ENCODE measurements at places on chromosomes 4 and X.
A peak's percentile ranks its signal among the peaks of the same experiment; 100 is the strongest.

- ATAC-seq: no peak
These were observed 1.8 kb downstream of the CCDC22 start for GRCh38 chrX:49237060-49237459.

DNA sequence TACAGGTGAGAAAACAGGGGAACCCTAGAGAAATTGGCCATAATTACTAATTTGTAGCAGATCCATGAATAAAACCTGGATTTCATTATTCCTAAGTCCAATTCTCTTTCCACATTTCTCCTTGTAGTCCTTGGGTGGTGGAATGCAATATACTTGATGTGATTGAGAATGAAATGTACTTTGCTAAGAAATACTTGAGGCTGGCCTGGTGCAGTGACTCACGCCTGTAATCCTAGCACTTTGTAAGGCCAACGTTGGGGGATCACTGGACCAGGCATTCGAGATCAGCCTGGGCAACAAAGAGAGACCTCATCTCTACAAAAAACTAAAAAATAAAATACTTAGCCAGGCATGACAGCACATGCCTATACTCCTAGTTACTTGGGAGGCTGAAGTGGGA is 15.9 kb downstream of the TMEM184C start:
- ATAC-seq: no peak

- ATAC-seq: no peak
These were observed 644.2 kb downstream of the FSTL5 start for GRCh38 chr4:161519611-161520010.

DNA sequence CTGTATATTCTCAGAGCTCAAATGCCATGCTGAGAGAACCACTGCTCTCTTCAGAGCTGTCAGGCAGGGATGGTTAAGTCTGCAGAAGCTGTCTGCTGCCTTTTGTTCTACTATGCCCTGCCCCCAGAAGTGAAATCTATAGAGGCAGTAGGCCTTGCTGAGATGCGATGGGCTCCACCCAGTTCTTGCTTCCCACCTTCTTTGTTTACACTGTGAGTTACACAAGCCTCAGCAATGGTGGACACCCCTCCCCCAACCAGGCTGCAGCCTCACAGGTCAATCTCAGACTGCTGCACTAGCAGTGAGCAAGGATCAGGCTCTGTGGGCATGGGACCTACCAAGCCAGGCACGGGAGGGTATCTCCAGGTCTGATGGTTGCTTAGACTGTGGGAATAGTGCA is 271.6 kb downstream of the CENPC start:
- ATAC-seq: no peak

GRCh38 chr4:309807-310206 is 4.5 kb upstream of the ZNF732 start:
- ATAC-seq: no peak

- ATAC-seq: no peak
These were observed 547.2 kb upstream of the DIPK2B start for GRCh38 chrX:45747905-45748304.

- no peak for ATAC-seq
These were observed 26.6 kb downstream of the CPZ start for GRCh38 chr4:8618961-8619720.

GRCh38 chrX:87578978-87579377 is 61.4 kb downstream of the KLHL4 start:
- ATAC-seq: no peak

DNA sequence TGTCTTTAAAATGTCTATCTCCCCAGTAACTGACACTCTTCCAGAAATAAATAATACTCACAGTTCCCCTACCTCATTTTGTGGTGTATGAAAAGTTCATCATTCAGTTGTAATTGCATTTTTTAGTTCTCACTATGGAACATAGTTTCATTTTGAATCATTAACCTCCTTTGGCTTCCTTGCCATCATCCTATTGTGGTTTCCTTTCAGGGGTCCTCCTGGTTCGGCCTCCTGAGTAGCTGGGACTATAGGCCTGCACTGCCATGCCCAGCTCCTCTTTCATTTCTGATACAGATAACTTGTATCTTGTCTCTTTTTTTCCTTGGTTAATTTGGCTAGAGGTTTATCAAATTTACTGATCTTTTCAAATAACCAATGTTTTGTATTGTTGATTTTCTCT is 23.1 kb upstream of the BLTP1 start:
- peak; percentile 58 for ATAC-seq

GRCh38 chrX:101164766-101165590 is 54.6 kb upstream of the DRP2 start:
- ATAC-seq: no peak

GRCh38 chr4:86108137-86108536 is 251.7 kb downstream of the MAPK10 start:
- no peak for ATAC-seq

- no peak for ATAC-seq
These were observed 996.1 kb downstream of the PDHA2 start for GRCh38 chr4:96835991-96836390.

DNA sequence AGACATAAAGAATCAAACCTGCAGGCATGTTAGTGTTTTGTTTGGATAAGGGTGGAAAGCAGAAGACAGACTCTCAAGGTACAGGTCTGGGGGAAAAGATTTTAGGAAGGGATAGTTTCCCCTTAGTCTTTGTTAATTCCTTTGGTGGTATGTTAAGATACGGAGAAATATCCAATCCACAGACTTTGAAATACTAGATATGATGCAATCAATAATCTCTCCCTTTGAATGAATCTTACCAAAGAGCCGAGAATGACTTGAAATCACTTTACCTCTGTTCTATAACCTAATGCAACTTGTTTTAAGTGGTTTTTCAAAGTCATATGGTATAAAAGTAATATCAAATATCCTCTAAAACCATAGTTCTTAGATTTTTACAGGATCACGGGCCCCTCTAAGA is 5.3 kb upstream of the BDH2 start:
- ATAC-seq: no peak

DNA sequence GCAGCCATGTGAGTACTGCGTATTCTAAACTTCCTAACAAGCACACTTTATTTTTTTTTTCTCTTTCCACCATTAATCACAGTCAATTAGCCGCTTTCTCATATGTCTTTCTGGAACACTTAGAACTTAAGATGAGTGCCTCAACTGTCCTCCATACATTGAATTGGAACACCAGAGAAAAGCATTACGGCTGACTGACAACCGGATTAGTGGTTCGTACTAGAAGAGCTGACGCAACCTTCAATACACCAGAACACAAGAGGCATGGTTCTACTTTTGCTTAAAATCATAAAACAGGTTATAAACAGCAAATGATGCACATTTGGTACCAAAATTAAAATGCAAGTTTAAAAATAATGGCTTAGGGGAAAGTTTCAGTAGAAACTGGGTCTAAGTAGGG is 3.3 kb downstream of the TMEM47 start:
- no peak for ATAC-seq

DNA sequence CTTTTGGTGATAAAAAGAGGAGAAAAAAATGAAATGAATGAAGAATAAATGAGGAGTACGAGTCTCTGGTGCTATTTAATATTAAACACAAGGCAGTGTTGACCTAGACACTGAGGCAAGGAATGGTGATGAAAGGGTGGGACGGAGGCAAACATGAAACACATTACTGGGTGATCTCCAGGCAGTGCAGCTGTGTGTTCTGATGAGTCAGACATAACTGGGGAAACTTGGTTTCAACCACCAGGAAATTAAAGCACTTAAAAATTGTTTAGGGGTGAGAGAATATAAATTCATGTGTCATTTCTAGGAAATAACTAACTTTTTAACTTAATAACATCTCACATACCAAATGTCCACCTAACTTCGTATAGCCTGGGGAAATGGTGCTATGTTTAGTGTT is 19.7 kb upstream of the CXCL6 start:
- no peak for ATAC-seq

DNA sequence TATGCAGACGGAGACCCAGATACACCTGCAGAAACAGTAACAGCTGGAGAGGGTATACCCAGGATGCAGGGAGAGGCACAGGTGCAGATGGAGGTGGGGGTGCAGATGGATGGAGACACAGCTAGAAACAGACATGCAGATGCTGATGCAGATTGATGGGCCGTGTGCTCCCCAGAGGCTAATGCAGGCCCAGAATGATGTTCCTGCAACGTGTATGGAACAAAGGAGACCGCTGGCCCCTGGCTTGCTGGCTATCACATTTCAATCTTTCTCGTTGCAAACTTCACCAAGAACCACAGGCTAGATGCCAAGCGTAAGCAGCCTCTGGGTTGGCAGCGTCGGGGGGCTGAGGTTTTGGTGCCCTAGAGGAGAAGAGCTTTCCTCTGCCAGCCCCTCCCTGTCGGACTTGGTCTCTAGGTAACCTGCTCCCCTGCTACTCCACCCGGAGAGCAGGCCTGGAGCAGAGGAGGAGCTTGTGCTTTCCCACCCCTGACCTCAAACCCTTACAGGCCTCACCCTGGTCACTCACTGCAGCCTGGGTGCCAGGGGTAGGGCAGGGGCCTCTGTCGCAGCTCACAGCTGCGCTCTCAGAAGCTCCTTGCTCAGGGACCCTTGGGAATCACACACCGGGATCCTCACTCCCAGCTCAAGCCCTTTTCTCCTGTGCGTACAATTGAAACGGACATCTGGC is 69.0 kb upstream of the PSAPL1 start:
- ATAC-seq: no peak

DNA sequence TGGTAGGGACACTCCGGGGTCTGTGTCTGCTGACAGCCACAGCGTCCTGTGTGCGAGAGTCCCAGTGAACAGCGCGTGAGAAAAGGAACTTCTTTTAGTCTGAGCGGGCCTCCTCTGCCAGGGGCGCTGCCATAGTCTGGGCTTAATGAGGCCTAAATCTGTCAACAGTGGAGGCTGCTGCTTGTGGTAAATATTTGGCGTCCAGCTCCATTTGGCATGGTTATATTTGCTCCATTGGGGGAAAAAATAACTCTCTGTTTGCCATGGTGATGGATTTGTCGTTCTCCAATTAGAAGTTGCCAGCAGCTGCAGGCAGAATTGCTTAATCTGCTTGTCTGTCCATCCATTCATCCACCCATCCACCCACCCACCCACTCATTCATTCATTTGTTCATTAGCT is 71.4 kb upstream of the PSAPL1 start:
- ATAC-seq: no peak

DNA sequence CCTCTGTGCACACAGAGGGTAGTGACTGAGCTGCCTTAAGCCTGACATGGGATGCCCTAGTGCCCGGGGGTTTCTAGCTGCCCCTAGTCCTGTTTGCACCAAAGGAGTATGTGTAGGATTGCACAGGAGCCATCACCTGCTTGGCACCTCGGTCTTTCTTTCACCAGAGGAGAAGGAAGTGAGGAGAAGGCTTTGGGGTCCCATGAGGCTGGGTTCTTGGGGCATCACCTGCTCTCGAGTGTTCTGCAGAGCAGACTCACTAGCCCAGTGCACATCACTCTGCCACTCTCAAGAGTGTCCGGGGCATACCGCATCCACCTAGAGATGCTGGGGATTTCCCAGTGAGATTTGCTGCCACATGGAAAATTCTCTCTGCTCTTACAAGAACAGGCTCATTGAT is 40.5 kb upstream of the GPR78 start:
- peak; percentile 71 for ATAC-seq

DNA sequence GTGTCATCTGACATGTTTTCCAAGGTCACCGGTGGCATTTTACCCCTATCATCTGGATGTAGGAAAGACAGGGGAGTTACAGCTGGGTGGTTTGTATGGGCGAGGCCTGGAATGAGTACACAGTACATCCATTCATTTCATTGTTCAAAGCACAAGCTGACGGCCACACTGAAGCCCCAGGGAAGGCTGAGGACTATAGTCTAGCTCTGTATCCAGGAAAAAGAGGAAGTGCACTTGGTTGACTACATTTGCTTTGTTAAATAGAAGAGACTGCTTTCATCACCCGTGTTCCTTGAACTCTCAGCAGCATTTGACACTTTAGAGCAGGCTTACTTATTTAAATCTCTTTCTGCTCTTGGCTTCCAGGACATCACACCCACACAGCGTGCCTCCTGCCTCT is 1041.0 kb upstream of the TENM3 start:
- ATAC-seq: no peak

DNA sequence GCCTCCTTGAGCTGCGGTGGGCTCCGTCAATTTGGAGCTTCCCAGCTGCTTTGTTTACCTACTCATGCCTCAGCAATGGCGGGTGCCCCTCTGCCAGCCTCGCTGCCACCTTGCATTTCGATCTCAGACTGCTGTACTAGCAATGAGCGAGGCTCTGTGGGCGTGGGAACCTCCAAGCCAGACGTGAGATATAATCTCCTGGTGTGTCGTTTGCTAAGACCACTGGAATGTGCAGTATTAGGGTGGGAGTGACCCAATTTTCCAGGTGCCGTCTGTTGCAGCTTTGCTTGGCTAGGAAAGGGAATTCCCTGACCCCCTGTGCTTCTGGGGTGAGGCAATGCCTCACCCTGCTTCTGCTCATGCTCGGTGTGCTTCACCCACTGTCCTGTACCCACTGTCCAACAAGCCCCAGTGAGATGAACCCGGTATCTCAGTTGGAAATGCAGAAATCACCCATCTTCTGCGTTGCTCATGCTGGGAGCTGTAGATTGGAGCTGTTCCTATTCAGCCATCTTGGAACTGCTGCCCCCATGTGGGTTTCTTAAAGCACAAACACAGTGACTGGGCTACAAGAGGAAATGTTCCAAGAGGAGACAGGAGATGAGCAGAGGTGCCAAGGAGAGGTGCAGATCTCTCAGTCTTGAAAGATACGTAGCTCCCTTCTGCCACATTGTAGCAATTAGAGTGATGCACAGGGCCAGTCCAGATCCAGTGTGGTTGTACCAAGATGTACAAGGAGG is 193.0 kb upstream of the IGFBP7 start:
- ATAC-seq: no peak

DNA sequence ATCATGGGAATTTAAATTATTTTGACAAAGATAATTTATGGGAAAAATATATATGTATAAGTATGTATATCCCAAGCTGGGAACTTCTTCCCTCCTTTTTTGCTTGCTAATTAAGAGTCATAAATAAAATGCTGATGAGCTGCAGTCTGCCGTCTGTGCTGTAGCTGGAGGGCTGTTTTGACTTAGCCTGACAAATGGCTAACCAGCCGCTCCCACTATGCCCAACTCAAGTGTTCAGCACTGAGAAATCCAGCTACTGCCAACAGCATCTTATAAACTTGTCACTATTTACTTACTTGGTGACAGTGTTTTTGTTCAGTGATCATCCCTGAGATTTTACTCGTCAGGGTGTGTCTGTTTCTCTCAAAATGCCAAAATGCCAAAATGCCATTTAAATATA is 171.2 kb upstream of the PGRMC2 start:
- ATAC-seq: no peak

- no peak for ATAC-seq
These were observed 356.5 kb downstream of the PDGFC start for GRCh38 chr4:156615066-156615531.

- ATAC-seq: no peak
These were observed 175.2 kb downstream of the IL13RA2 start for GRCh38 chrX:114842181-114842580.

DNA sequence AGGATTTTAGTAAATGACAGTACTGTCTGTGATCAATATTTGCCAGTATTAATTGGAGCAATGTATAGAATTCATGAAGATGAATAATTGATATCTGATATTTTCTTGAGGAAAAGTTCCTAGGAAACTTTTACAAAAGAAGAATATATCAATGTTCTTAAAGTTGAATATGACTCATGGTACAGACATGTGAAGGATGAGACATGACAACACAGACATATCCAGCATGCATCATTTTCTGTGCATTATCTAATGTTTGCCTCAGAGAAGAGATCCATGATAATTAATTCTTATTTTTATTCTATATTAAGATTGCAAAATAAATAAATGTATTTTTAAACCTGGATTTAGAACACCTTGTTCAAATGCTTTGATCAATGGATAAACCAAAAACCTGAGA is 452.9 kb upstream of the EPHA5 start:
- no peak for ATAC-seq

- no peak for ATAC-seq
These were observed 262.6 kb downstream of the STIM2 start for GRCh38 chr4:27123123-27123768.

All from activated T-helper 17 cell treated with anti-CD3 and anti-CD28 coated beads, Interleukin-2, amount 50 U/mL, for 72 hours (primary cell).